ENCODE measurements at places on chromosomes 6 and 20.

GRCh38 chr6:107840636-107841274, 16.6 kb upstream of the SCML4 start:
- no peak for DNase-seq

- DNase-seq = no peak
Observed at GRCh38 chr6:167091026-167091804, 31.7 kb upstream of the CCR6 start.

GRCh38 chr20:20220134-20220533, 147.8 kb upstream of the INSM1 start:
- no peak for DNase-seq

DNA sequence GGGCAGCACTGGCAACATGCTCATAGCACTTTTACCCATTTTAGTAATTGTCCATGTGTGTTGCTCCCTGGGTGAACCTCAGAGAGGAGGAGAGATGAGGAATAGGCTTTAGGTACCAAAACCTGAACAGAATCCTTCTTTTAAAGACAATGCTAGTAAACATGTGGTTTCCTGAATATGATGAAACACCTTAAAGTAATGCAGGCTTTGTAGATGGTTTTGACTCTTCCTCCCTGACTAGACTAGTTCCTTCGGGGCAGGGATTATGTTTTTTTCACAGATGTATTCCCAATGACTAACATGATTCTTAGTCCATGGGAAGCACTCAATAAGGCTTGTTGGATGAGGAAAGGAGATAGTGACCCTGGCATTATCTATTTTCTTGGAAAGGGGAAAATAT, 367.6 kb upstream of the JAG1 start:
- no peak for DNase-seq

DNA sequence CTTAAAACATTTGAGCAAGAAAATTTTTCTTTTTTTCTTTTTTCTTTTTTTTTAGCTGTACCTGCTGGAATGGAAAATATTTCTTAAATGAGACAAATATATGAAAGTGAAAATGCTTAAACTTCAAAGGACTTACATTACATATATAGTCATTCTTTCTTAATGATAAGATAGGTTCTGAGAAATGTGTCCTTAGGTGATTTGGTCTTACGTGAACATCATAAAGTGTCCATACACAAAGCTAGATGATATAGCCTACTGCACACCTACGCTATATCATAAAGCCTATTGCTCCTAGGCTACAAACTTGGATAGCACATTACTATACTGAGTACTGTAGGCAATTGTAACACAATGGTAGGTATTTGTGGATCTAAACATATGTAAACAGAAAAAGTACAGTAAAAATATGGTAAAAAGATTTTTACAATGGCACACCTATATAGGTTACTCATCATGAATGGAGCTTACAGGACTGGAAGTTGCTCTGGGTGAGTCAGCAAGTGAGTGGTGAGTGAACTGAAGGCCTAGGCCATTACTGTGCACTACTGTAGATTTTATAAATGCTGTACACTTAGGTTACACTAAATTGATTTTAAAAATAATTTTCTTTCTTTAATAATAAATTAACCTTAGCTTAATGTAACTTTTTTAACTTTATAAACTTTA, 54.6 kb downstream of the RPP21 start:
- no peak for DNase-seq

DNA sequence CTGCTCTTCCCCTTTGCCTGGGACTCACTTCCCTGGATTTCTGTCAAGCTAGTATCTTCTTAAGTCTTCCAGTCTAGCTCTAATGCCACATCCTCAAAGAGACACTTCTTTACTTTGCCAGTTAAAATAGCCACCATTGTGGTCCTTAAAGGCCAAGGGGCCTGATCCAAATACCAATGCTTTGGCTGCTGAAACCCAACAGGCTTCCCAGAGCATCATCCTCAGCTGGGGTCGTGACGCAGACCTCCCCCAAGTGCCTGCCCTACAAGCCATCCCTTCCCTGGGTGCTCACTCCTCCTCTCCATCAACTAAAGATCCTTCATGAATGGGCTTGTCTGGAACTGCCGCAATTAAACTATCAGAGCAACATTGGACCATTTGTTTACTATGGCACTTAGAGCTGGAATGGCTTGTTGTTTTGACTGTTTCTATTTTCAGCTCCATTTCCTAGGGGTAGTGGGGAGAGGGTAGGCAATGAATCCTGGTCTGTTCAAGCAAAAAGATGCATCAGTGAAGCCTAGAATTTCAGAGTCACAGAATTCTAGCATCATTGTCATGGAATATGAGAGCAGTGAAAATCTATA, 79.6 kb upstream of the SIRPA start:
- DNase-seq = no peak

DNA sequence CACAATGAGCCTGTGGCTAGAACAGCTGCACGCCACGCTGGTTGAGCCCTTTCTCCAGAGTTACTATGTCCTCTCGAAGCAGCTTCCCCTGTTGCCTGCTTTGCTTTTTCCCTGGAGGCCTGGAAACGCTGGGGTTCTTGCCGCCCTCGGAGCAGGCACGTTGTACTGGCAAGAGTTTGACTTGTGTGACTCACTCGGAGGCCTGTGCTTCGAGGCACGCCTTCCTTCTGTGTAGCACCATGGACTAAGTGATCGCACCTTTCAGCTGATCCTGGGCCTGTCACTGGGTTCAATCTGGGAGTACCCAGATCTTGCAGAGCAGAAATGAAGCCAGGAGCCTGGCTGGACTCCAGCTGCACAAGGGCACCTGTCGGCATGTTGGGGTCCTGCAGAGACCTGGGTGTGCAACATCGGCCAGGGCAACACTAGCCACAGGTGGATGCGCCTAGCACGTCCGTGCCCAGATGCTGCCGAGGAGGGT, 5.2 kb downstream of the INSM1 start:
- no peak for DNase-seq

DNA sequence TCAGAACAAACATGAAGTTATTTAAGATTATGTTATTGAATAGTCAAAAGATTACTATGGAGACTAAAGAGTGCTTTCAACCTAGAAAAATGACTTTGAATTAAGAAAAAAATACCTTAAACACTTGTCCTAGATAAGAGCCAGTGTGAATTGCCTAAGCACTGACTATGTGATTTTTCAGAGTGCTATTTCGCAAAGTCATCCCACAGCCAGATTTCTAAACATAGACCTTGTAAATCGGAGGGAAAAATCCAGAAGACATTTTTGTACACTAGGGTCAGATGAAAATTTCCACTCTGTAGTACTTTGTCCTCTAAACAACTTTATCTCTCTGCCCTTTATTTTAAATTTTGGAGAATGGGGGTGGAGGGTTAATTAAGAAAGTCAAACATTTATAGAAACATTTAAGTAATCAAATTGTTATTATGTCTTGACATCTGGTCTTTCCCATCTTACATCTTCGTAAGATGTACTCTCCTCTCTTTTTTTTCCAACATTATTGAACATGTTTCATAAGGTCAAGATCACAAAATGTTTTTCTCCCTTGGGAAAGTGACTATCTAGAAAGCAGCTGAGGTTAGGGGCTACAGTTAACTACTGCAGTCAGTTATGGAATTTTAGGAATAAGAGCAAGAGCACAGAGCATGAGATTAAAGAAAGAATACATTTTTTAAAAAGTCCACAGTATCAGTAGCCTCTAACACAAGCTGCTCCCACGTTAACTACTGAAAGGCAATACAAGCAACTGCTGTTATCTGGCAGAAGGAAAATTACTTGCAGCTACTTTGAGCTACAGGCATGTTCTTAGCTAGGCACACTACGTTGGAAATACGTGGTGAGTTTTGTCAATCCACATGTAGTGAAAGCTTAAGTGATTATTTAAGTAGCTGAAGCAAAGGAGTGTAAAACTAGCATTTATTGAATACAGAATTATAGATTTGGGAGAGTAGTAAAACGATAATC, 648.5 kb downstream of the HTR1B start:
- DNase-seq = no peak

DNA sequence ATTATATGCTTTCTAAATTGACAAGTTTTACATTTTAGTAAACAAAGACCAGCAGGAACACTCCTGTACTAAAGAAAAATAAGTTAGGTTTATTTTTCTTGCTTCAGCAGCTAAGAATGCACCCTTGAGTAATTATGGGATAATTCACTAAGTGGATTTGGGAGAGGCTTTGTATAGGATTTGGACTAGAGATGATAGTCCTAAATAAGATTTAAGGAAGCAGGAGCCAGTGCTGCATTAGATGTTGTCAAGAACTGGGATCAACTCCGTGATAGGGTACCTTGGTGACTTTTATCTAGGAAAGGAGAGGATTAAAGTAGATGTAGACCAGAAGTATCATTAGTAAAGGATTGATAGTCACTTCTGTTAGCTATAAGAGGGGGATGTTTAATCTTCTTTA, 4.1 kb upstream of the C6orf141 start:
- DNase-seq = no peak

GRCh38 chr6:113701552-113702254, 155.4 kb upstream of the MARCKS start:
- DNase-seq = no peak

DNA sequence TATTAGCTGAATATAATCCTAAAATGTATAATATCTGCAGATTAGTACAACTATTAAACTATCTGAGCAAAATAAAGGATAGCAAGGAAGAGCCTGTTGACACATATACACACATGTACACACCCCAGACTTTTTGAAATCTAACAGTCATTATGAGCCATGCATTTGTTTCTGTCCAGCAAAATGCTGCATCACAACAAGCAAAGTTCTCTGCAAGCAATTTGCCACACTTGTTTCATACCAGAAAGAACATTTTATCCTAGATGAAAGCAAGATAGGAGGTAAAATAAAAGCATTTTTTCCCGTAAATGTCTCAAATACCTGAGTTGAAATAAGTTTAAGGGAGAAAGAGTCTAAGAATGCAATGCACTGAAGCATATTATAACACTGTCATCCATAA, 145.2 kb downstream of the COL21A1 start:
- DNase-seq = no peak

DNA sequence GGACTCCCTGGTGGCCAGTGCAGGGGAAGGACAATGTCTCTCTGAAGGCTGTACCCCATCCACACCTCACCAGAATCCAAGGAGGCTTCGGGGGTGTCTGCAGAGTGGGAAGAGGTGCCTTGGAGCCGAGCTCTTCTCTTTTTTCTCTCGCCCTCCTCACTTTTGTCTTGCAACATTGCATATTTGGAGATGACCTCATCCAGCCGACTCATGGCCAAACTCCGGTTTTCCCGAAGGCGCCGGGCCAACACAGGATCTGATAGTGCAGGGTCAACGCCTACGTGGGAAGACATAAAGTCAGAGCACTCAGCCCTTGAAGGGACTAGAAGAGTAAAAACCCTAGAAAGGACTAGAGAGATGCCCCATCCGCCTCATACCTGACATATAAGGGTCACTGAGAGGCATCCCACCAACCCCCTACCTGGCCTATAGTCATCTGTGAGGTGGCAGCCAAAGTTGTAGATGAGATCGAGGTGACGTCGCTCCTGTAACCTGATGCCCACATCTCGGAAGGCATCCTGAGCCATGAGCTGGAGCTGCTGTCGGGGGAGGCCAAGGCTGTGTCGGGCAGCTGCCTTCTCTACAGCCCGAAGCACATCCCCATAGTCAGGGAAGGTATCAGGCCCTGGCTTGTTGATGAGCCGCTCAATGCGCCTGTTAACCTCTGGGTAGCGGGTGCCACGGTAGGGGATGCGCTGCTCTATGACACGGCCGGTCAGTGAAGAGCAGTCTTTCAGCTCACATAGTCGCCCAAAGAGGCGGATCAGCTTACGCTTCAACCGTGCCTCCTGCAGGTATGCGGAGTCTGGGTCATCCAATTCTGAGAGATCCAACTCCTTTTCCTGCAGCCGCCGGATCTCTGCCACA, 3.0 kb upstream of the ZBTB22 start:
- DNase-seq = peak; percentile 49

GRCh38 chr20:5364136-5364821, 47.5 kb upstream of the PROKR2 start:
- DNase-seq = no peak

GRCh38 chr6:81105998-81106397, 646.5 kb downstream of the TENT5A start:
- no peak for DNase-seq

GRCh38 chr6:87660226-87660911, 41.7 kb downstream of the AKIRIN2 start:
- peak; percentile 32 for DNase-seq

GRCh38 chr6:105495515-105495914, 92.6 kb upstream of the PREP start:
- no peak for DNase-seq

DNA sequence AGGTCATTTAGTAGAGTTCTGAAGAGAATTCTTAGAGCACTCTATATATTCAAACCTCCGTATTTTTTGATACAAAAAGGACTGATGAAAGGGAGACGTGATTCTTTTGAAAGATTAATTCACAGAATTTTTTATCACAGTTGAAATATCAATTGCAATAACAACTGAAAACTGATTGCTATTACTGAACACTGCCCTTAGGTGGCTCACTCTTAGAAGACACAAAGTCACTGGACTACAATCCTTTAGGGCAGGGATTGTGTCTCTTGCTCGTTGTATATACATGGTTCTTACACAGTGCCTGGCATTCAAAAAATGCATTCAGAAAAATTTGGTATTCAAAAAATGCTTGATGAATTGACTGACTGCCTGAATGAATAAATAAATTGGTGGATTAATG, 17.1 kb upstream of the CALHM6 start:
- DNase-seq = peak; percentile 47

DNA sequence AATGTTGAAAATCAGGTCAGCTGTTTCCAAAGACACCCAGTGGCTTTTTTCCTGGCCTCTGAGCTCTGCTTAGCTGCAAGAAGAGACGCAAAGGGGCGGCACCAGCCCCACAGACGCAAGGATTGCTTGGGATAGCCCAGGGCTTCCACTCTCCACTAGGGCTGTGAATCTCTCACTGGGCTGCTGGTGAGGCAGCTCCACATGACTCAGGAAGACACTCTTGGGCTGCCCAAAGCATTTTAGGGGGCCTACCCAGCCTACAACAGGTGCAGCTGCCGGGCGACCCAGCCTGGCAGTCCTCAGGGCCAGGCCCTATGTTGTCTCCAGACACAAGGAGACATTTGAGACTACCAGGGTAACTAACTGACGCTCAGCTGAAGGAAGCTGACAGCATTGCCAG, 59.8 kb downstream of the FAM50B start:
- no peak for DNase-seq

DNA sequence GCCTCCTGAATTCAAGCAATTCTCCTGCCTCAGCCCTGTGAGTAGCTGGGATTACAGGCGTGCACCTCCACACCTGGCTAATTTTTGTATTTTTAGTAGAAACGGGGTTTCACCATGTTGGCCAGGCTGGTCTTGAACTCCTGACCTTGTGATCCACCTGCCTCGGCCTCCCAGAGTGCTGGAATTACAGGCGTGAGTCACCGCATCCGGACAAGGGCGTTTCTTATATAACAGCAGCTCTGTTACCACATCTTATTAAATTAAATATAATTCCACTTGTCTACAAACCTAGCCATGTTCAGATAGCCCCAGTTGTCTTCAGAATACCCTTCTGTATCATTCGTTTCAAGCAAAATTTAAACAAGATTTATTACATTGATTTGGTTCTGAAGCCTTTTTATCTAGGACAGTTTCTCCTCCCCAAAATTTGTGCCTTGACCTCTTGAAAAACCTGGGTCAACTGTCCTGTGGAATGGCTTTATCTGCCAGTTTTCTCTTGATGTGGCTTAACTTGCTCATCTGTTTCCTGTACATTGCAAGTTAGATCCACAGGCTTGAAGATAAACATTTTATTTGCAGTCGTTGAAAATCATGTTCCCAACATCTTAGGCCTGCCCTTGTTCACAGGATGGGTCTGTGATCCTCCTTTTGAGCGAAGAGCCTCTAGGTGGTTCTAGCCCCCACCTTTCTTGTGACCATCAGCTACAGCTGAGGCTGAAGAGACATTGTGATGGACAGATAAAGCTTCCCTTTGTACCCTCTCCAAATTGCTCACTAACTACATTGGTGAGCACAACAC, 132.2 kb downstream of the ARID1B start:
- no peak for DNase-seq

GRCh38 chr20:35478804-35479472, 23.5 kb downstream of the CEP250 start:
- DNase-seq = no peak

All from SW 1271 (cell line).